ENCODE measurements at places on chromosomes 2 and 18. TPM values are rescaled to one million over a fixed set of nuclear protein-coding genes. Genes with fewer than 3 reads are reported as not detected.

Gene ZSWIM2
- not detected for total RNA-seq

Gene KCNIP3
- total RNA-seq = 2.6 TPM

Gene HTR2B
- 0.65 TPM for total RNA-seq

Gene DPYSL5
- total RNA-seq = not detected

Gene ADAM23
- total RNA-seq = 2.5 TPM

Gene TXNDC2
- total RNA-seq = 0.12 TPM

Gene RFX8
- total RNA-seq = not detected

Gene CD8A
- 5.5 TPM for total RNA-seq

Gene RNF144A
- 13.9 TPM for total RNA-seq
